Right renal cortex interstitium (tissue), 3 donors: ENCODE measurements at places on chromosomes 6 and 20.

- no peak for DNase-seq
Observed at GRCh38 chr6:124285146-124285545, 481.5 kb downstream of the NKAIN2 start.

GRCh38 chr20:40865095-40865494 is 163.5 kb upstream of the TOP1 start:
- DNase-seq, result no peak

DNA sequence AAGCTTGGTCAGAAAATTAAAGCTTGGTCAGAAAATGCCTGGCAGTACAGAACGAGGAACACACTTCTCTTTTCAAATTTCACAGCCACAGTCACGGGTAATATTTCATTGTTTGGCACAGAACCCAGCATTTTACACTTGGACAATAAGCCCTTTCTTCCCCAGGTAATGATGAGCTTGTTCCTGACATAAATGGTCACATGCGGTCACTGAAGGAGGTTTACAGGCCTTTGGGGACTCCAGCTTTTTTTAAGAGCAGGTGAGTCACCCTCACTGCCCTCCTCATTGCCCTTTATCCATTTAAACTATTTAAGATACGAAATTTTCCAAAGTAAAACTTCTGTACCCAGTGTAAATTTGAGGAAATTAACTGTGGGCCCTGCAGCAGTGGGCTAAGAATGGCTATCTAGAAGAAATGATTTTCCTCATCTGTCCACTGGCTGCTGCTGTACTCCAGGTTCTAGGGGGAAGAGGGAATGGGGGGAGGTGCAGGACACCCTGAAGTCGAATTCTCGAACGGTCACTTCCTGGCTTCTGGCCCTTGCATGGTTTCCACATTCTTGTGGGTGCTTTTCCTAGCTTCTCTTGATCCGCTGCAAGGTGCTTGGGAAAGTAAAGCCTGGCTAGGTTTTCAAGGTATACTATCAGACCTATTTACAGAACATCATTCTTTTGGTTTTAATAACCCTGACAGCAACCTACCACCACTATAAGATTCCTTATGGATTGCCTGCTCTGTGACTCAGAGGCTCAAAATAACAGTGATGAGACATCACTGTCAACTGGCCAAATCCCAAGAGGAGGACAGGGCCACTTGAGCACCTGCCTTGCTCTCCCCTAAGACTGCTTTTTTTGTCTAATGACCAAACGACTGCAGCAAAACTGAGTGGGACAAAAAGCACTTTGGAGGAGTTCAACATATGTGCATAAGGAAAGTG is 75.8 kb downstream of the PREP start:
- DNase-seq, result no peak

GRCh38 chr6:71034563-71035345 is 77.9 kb upstream of the B3GAT2 start:
- no peak for DNase-seq

DNA sequence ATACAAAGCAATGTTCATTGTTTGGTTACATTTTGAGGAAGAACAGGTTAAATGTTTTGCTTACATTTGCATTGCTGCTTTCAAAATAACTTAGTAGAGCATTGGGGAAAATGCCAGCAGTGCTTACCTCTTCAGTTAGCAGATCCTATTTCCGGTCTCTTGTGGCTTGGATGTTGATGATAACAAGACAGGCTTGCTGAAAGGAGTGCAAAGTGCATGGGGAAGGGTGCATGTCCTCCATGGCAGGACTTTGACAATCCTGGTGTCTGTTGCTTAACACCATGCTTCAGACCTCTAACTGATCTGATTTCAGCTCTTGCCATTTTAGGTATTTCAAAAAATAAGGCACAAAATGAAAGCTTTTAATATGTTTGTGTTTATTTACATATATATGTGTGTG is 21.1 kb downstream of the TPD52L1 start:
- DNase-seq, result no peak

- DNase-seq, result no peak
Observed at GRCh38 chr6:106149472-106150069, 63.4 kb downstream of the PRDM1 start.

- no peak for DNase-seq
Observed at GRCh38 chr6:9458424-9458823, 956.5 kb downstream of the TFAP2A start.

DNA sequence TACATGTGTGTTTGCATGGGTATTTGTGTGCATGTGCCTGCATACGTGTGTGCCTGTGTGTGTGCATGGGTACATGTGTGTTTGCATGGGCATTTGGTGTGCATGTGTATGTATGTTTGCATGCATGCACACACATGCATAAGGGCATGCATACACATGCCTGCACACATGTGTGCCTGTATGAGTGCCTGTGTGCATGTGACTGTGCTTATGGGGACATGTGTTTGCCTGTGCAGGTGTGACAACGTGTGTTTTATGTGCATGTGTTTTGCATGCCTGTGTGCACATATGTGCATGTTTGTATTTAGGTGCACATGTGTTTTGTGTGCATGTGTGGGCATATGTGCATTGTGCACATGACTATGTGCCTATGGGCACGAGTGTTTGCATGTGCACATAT is 165.7 kb downstream of the ERMARD start:
- no peak for DNase-seq

DNA sequence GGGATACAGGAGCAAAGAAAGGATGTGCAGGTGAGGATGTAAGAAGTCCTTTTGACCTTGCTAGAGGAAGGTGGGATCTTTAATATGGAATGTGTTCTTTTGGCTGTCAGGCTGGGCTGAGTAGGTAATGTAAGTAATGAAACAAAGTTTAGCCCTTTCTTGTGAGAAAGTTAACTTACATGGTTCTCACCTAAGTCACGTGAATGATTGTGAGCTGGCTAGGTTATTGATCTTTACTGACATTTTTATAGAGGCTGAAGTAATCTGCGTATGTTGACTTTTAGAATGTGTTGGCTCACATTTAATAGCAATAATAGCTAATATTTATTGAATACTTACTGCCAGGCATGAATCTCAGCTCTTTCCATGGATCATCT is 2.6 kb downstream of the TOP1 start:
- DNase-seq, result no peak

GRCh38 chr6:110728501-110728900 is 86.8 kb downstream of the CDK19 start:
- no peak for DNase-seq

- DNase-seq, result no peak
Observed at GRCh38 chr6:110233770-110234374, 53.6 kb downstream of the CDC40 start.

- DNase-seq, result no peak
Observed at GRCh38 chr6:116074732-116075390, 14.2 kb upstream of the FRK start.

GRCh38 chr20:57158474-57158873 is 108.0 kb downstream of the BMP7 start:
- DNase-seq, result no peak

- no peak for DNase-seq
Observed at GRCh38 chr6:29749308-29749662, 26.1 kb downstream of the HLA-F start.

GRCh38 chr6:161128680-161129196 is 137.2 kb downstream of the MAP3K4 start:
- DNase-seq, result no peak

DNA sequence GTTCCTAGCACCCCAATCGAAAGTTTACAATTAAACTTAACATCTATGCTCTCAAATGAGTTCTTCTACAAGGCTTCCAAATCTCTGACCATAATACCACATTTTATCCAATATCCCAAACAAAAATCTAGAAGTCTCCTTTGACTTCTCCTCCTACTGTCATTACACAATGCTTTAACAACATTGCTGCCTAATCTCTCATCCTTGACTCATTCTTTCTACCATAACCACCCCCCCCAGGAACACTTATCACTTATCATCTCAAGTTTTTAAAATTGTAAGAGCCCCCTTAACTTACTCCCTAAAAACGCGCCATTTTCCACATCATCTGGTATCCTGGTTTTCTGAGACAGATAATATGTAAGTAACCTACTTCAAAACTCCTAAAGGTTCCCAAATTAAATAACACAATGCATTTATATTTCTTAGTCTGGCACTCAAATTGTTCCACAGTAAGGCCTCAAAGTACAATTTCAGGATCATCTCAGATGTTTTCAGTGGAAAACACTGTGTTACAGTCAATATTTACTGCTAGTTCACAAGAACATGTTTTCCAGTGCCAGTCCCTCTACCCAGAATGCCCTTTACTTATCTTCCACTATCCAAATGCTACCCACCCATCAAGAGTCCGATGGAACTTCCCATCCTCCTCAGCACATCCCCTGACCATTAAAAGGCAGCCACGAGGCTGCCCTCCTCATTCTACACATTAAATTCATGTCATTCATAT is 308.2 kb upstream of the THEMIS start:
- no peak for DNase-seq

- DNase-seq, result no peak
Observed at GRCh38 chr6:90502866-90503407, 83.9 kb downstream of the MAP3K7 start.

DNA sequence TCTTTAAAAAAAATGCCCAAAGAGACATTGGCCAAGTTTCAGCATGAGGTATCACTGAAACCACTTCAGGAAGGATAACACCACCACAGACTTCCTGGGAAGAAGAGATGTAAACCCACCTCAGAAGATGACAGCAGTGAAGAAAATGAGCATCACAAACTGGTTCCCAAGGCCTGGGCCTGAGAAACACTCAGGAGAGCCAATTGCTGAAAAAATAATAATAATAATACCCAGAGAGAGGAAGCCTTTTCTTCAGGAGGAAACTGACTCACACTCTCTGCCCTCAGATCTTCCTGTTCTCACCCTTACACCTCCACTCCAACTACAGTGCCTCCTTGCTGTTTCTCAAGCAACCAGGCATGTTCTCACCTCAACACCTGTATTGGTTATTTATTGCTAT is 68.1 kb upstream of the MAFB start:
- no peak for DNase-seq

- no peak for DNase-seq
Observed at GRCh38 chr6:148495029-148495428, 152.4 kb downstream of the SASH1 start.

DNA sequence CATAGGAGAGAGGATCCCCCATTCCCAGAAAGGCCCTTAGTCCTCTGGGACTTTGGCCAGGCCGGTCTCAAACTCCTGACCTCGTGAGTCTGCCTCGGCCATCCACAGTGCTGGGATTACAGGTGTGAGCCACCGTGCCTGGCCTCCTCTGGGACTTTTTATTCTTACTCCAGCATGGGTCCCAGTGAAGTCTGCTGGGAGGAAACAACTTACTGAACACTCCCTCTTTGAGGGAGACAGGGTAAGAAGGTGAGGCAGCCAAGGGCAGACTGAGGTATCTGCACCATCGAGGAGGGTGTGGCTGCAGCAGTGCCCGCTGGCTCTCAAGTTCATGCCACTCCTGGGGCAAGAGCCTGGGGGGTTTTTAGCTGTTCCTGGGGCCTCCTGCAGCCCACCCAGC is 2.4 kb downstream of the BAK1 start:
- no peak for DNase-seq

GRCh38 chr20:14612391-14612790 is 275.0 kb upstream of the FLRT3 start:
- DNase-seq, result no peak

GRCh38 chr6:11258260-11259237 is 26.1 kb upstream of the NEDD9 start:
- DNase-seq, result no peak

DNA sequence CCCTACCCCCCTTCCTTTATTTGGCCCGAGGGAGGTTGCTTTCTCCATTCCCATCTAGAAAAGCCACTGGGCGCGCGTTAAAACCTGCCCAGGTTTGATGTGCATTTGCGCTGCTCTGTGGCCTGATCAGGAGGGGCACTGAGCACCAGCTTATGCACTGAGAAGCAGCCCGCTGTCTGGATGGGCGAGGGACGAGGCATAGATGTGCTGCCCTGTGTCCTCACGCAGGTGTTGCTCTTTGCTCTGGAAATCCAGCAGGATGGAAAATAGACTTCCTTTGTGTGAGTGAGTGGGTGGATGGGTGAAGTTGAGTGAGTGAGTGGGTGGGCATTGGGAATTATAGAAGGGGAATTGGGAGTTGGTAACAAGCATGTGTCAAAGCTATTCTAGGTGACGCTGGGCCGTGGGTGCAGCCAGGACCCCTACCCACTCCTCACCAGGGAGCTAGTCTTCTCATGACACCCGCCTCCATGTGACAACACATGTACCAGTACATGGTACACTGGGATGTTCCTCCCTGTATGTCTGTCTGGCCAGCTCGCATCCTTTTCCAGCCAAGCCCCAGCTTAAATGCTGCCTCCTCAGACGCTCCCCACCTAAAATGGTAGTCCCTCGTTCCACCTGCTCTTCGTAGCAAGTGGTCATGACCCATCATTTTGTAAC is 162.6 kb downstream of the DTNBP1 start:
- DNase-seq, result no peak

- DNase-seq, result no peak
Observed at GRCh38 chr6:13428583-13429405, 58.6 kb downstream of the GFOD1 start.

GRCh38 chr6:119116712-119117281 is 38.3 kb upstream of the FAM184A start:
- no peak for DNase-seq
